ENCODE measurements at places on chromosomes 11 and 22.

DNA sequence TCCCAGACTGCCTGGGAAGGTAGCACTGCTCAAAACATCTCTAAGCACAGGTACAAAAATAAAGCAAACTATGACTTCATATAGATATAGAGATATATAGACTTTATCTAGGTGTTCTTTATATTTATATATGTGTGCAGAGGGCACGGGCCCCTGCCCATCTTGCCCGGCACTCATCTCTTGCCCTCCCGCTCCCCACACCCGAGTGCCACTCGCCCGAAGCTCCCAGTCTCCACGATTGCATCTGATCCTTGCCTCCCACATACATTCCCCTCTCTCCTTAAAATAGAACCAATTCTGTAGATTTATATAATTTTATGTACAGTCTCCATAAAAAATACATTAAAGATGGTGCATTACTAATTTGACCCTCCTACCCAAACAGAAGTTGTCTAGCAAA is 55.5 kb downstream of the IGSF9B start:
- no peak for DNase-seq

GRCh38 chr11:71383461-71383860 is 64.7 kb downstream of the DHCR7 start:
- no peak for DNase-seq

GRCh38 chr11:109892321-109892794 is 200.8 kb upstream of the ZC3H12C start:
- no peak for DNase-seq

GRCh38 chr11:63829823-63830489 is 9.0 kb upstream of the MARK2 start:
- no peak for DNase-seq

GRCh38 chr11:27357250-27357649 is 5.8 kb downstream of the CCDC34 start:
- no peak for DNase-seq

DNA sequence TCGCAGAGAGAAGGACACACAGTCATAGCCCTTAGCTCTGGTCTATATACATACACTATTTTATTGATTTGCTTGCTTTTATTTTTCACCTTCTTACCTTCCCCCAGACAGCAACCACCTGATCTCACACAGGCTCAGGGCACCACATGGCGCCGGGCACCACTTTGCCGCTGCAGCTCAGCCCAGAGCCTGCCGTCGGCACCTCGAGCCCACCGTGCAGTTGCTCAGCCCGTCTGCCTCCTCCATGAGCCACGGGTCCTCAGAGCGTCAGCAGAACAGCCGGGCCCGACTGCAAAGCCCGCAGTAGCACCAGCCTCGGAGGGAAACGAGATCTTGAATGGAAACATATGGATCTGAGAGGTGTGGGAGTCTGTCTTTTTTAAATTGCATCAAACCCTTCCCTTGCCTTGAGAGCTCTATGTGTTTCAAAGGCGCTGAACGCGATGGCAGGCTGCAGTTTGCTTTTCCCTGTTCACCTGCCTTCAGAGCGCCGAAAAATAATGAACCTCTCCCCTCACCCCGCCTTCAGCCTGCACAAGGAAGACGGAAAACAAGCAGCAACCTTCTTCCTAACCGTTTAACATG is 505.4 kb downstream of the MN1 start:
- DNase-seq = no peak

DNA sequence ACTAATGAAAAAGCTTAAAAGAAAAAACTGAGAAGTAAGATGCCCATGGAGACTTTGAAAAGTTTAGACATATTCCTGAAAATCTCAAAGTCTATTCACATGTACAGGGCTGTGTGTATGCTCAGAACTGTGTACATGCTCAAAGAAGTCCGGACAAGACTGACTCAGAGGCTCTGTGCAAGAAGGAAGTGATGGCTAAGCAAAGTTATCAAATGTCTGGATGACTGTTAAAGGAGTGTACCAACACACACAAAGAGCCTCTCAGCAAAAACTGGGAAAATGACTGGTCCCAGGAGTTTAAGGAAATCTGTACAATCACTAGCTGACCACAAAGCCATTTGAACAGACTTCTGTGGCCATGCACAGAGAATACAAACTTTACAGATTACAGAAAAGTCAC is 33.1 kb upstream of the ARHGAP32 start:
- no peak for DNase-seq

DNA sequence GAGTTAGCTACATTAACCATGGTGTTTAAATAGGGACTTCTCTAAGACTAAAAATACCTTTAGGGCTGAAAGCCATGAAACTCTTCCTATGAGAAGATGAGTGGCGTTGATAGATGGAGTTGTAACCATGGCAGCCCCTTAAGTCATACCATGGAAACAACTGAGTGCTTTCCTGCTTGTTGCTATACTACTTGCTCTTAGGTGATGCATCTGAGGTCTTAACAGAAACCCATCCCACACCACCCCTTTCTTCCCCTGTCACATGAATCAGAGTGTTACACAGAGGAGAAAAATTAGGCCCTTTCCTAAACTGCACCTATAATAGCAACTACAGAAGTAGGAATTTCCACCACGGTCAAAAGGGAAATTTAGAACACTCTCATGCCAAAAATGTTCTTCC is 64.3 kb upstream of the ZC3H12C start:
- no peak for DNase-seq

DNA sequence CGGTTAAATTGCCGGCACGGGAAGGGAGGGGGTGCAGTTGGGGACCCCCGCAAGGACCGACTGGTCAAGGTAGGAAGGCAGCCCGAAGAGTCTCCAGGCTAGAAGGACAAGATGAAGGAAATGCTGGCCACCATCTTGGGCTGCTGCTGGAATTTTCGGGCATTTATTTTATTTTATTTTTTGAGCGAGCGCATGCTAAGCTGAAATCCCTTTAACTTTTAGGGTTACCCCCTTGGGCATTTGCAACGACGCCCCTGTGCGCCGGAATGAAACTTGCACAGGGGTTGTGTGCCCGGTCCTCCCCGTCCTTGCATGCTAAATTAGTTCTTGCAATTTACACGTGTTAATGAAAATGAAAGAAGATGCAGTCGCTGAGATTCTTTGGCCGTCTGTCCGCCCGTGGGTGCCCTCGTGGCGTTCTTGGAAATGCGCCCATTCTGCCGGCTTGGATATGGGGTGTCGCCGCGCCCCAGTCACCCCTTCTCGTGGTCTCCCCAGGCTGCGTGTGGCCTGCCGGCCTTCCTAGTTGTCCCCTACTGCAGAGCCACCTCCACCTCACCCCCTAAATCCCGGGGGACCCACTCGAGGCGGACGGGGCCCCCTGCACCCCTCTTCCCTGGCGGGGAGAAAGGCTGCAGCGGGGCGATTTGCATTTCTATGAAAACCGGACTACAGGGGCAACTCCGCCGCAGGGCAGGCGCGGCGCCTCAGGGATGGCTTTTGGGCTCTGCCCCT is 529 bp upstream of the CCND1 start:
- DNase-seq = no peak

- DNase-seq = no peak
Measured at GRCh38 chr11:34909955-34910354, 6.2 kb downstream of the APIP start.

DNA sequence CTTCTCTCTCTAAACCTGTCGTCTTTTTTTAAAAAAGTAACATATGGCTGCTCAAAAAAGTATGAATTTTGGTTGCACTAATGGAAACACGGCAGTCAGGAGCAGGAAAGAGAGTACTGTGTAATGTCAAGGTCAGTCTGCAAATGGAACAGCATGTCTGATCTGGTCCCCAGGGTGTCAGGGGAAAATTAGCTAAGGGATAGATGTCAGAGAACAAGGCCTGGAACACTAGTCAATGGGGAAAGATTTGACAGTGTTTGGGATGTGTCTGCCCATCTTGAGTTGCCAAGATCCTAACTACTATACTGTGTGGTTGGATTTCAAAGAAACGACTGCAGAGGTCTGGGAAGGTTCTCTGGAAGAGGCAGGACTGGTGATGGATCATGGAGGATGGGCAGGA is 65.7 kb upstream of the PHOX2A start:
- no peak for DNase-seq

- no peak for DNase-seq
Measured at GRCh38 chr11:109320595-109320994, 101.4 kb upstream of the C11orf87 start.

- no peak for DNase-seq
Measured at GRCh38 chr11:32087597-32087996, 3.3 kb upstream of the RCN1 start.

DNA sequence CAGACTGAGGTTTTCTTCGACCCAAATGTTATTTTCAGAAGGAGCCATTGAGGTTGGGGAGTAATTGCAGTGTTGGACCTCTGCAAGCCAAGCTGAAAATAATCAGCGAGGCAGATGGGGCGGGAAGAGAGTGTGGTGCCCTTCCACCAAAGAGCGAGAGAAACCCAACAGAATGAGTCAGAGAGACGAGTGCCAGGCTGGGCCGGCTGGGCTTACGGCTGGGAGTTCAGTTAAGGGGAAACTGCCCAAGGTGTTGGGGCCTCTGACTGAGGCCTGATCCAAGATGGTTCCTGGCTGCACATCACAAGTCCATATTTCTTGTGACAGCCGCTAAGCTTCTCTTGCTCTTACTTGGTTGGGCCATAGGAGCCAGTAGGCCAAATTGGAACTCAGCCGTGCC is 30.4 kb upstream of the CREB3L1 start:
- no peak for DNase-seq

- DNase-seq = no peak
Measured at GRCh38 chr11:82507288-82507687, 226.4 kb downstream of the FAM181B start.

- DNase-seq = no peak
Measured at GRCh38 chr11:5992150-5992549, 5.4 kb upstream of the OR52L1 start.

- no peak for DNase-seq
Measured at GRCh38 chr11:121437686-121438078, 14.4 kb upstream of the SORL1 start.

GRCh38 chr11:45881708-45882368 is 3.6 kb upstream of the MAPK8IP1 start:
- no peak for DNase-seq
